ENCODE measurements at places on chromosomes 11 and 22. TPM values are rescaled to one million over a fixed set of nuclear protein-coding genes. Genes with fewer than 3 reads are reported as not detected.

- no peak overlapping the region for H3K27ac ChIP-seq
- H3K36me3 ChIP-seq: no peaks in the 10 kb centered on the region
- peaks cover 20% of the 10 kb centered on the region for H3K4me1 ChIP-seq
- H3K4me3 ChIP-seq: no peak overlapping the region
Measured at GRCh38 chr11:9799886-9800285, 136.0 kb downstream of the SWAP70 start.

- no peaks in the 10 kb centered on the region for H3K36me3 ChIP-seq
- H3K27me3 ChIP-seq: no peaks in the 10 kb centered on the region
- no peak overlapping the region for H3K27ac ChIP-seq
- DNase-seq: no peak
- H3K4me3 ChIP-seq: no peak overlapping the region
Measured at GRCh38 chr22:33188326-33188725, 130.1 kb upstream of the SYN3 start.

DNA sequence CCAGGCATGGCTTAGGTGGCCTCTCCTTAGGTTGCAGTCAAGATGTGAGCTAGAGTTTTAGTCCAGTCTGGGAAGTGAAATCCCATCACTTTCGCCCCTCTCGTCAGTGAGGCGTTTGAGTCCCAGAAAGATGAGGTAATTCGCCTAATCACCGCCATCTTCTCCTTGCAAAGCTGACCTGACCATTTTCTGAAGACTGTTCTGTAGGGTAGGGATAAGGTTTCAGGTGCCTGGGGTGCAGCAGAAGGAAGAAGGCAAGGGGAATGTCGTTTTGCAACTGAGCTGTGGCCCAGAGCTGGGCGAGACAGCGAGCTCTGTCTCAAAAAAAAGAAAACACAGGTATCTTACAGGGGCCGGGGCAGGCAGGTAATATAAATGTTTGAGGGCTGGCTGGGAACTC is 61.7 kb upstream of the CECR2 start:
- no peaks in the 10 kb centered on the region for H3K36me3 ChIP-seq
- no peak overlapping the region for H3K4me3 ChIP-seq
- H3K4me1 ChIP-seq: peaks cover 26% of the 10 kb centered on the region
- H3K27ac ChIP-seq: no peak overlapping the region

Gene NECTIN1
- 1.5 TPM for total RNA-seq

DNA sequence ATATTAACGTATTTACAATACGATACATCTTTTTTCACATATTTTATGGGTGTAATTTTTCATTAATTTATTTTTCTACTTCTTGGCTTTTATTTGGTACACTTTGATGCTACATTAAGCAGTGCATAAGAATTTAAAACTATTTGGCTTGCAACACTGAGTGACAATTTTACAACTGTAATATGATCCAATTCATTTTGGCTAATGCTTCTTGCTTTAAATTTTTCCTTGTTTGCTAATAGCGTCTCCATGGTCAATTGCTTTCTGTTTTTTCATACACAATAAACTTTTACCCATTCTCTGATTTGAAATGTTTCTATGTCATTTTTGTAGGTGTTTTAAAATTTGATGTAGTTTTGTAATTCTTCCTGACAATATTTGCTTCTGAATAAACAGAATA is 773.2 kb downstream of the FAM181B start:
- H3K27me3 ChIP-seq: no peaks in the 10 kb centered on the region
- no peak overlapping the region for H3K4me3 ChIP-seq
- no peaks in the 10 kb centered on the region for H3K36me3 ChIP-seq
- DNase-seq: no peak

Gene OR51G1
- not detected for total RNA-seq

DNA sequence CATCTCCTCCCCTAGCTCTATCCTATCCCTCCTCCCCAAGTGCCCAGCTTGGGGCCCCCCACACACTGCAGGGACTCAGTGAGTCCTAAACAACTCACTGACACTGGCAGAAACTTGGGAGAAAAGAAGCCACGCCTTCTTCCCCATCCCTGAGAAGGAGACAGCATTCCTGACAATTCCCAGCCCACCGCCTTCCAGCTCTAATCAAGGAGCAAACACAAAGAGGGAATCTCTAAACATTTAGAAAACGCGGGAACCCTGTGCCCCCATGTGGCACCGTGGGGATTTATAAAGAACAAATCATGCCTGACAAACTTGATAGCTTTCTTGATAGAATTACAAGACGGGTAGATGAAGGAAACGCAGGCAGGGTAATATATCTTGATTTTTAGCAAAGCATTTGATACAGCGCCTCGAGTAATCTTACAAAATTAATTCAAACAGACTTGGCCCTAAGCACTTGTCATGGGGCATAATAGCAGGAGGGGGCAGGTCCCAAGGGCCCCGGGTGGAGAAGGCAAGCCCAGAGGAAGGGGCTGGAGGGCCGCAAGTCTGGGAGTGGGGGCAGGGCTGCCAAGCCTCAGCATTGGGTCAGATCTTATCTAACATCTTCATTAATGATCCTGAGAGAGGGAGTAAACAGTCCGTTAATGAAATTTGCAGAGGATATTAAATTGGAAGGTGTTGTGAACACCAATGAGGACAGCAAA is 4.5 kb downstream of the CHST1 start:
- H3K4me3 ChIP-seq: no peak overlapping the region
- H3K27me3 ChIP-seq: peaks cover 54% of the 10 kb centered on the region
- H3K36me3 ChIP-seq: no peaks in the 10 kb centered on the region

GRCh38 chr22:29203488-29204454 is 1.9 kb upstream of the EMID1 start:
- H3K27me3 ChIP-seq: peaks cover 62% of the 10 kb centered on the region
- H3K27ac ChIP-seq: no peak overlapping the region
- no peaks in the 10 kb centered on the region for H3K36me3 ChIP-seq
- no peak for DNase-seq

GRCh38 chr11:74092425-74092824 is 78.4 kb downstream of the C2CD3 start:
- peaks cover 2% of the 10 kb centered on the region for H3K36me3 ChIP-seq
- no peaks in the 10 kb centered on the region for H3K4me1 ChIP-seq
- no peak overlapping the region for H3K4me3 ChIP-seq
- no peaks in the 10 kb centered on the region for H3K27me3 ChIP-seq
- H3K27ac ChIP-seq: no peak overlapping the region

DNA sequence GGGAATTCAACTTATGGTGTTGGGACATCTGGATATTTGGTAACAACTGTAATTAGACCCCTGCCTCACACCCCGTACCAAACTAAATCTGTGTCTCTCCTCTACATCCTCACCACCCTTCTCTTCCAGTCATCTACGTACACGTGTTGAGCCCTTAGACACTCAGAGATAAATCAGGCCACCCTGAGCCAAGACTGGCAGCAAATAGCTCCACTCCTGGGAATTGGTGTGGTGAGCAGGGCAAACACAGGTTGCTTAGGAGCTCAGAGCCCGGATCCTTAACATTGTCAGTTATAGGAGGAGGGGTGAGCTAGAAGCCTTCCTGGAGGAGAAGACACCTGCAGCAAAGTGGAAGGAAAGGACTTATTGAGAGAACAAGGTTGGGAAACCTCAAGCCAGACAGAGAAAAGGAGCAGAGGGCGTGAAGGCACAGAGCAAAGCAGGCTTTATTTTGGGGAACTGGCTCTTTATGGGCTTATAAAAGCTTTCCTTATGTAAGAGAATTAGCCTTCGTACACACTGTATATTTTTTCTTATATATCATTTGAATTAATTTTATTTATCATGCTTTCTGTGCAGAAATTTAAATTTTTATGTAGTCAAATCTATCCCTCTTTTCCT is 36.9 kb upstream of the KLHL35 start:
- no peaks in the 10 kb centered on the region for H3K36me3 ChIP-seq
- H3K4me3 ChIP-seq: no peak overlapping the region
- H3K4me1 ChIP-seq: no peaks in the 10 kb centered on the region
- no peak for DNase-seq
- no peaks in the 10 kb centered on the region for H3K27me3 ChIP-seq

- peaks cover 87% of the 10 kb centered on the region for H3K4me1 ChIP-seq
- no peak overlapping the region for H3K4me3 ChIP-seq
Measured at GRCh38 chr11:96324912-96325311, 18.1 kb downstream of the MAML2 start.

- DNase-seq: no peak
- H3K36me3 ChIP-seq: peaks cover 7% of the 10 kb centered on the region
- no peak overlapping the region for H3K27ac ChIP-seq
- no peaks in the 10 kb centered on the region for H3K4me1 ChIP-seq
Measured at GRCh38 chr11:26828288-26828687, 106.4 kb upstream of the SLC5A12 start.

GRCh38 chr11:27861706-27862430 is 161.6 kb upstream of the BDNF start:
- H3K27me3 ChIP-seq: no peaks in the 10 kb centered on the region
- H3K4me1 ChIP-seq: no peaks in the 10 kb centered on the region
- H3K27ac ChIP-seq: no peak overlapping the region
- H3K36me3 ChIP-seq: no peaks in the 10 kb centered on the region
- no peak overlapping the region for H3K4me3 ChIP-seq
- DNase-seq: no peak

Gene POU2AF1
- 2.5 TPM for total RNA-seq

- H3K36me3 ChIP-seq: no peaks in the 10 kb centered on the region
- H3K27ac ChIP-seq: no peak overlapping the region
- no peaks in the 10 kb centered on the region for H3K27me3 ChIP-seq
Measured at GRCh38 chr11:113234888-113235287, 79.5 kb upstream of the TTC12 start.

- no peaks in the 10 kb centered on the region for H3K27me3 ChIP-seq
- H3K4me1 ChIP-seq: peaks cover 9% of the 10 kb centered on the region
- H3K4me3 ChIP-seq: no peak overlapping the region
- H3K27ac ChIP-seq: no peak overlapping the region
- H3K36me3 ChIP-seq: no peaks in the 10 kb centered on the region
- no peak for DNase-seq
Measured at GRCh38 chr11:119681361-119681910, 47.6 kb downstream of the NECTIN1 start.

DNA sequence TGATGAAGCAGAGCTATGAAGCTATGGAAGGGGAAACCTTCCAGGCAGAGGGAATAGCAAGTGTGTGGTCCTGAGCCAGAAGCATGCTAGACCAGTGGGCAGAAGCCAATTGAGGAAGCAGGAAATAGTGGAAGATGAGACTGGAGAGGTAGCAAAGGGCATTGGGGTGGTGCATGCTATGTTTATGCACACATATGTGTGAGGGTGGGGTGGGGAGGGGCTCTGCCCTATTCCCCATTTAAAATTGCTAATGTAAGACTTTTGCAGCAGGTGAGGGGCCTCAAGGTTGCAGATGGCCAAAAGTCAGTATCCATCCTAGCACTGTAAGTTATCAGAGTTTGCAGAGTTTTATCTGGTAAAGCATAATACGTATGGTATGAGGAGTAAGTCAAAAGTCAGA is 626.6 kb upstream of the KIRREL3 start:
- no peaks in the 10 kb centered on the region for H3K4me1 ChIP-seq
- H3K27ac ChIP-seq: no peak overlapping the region
- no peaks in the 10 kb centered on the region for H3K27me3 ChIP-seq
- DNase-seq: no peak

Gene SLC22A8
- not detected for total RNA-seq
